ENCODE measurements at places on chromosomes 3 and 15.

- DNase-seq, result no peak
Observed at GRCh38 chr15:101105059-101105891, 146.6 kb downstream of the CHSY1 start.

DNA sequence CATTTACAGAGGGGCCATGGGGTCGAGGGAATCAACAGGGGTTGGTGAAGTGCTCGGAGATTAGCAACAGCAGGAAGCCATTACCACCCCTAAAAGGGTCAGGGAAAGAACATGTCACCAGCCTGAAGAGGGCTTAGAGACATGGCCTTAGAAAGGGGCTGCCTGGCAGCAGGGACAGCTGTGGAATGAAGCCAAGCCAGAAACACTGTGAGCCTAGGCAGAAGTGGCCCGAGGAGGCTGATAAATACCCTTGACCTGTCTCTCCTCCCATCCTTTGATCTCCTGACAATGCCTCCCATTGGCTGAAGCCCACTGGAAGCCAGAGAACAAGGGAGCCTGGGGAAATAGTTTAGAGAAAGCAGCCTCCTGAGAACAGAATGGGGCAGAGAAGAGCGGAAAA is 31.4 kb downstream of the GPD1L start:
- no peak for DNase-seq

GRCh38 chr3:177894081-177894728 is 642.0 kb upstream of the KCNMB2 start:
- no peak for DNase-seq

DNA sequence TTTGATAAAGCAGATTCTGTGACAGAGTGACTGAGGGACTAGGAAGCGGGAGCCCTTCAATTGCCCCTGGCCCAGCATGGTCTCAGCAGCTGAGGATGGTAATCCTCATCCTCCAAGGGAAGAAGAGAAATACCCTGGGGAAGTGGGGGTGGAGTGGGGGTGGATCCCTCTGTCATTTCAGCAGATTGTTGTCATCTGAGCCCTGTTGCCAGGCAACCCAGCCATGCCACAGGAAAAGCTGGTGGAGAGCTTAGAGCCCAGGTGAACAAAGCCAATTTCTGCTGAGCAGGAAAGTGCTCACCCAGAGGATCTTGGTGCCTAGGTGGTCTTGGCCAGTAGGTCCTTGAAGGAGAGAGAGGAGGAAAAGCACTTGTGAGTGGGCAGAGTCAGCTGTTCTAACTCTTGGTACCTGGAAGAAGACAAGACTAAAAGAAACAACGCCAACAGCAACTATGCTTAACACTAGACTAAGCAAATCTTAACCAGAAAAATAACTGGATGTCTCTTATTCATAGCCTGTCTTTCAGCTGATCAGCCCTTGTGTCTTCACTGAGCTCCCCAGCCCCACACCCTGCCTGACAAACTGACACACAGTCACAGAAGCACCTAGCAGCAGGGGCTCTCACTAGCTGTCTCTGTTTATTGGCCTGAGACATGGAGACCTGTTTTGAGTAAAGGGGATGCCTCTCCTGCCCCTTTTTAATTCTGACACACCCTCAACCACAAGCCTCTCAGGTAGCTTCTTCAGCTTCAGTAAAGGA is 40.1 kb upstream of the DCLK3 start:
- DNase-seq, result no peak

DNA sequence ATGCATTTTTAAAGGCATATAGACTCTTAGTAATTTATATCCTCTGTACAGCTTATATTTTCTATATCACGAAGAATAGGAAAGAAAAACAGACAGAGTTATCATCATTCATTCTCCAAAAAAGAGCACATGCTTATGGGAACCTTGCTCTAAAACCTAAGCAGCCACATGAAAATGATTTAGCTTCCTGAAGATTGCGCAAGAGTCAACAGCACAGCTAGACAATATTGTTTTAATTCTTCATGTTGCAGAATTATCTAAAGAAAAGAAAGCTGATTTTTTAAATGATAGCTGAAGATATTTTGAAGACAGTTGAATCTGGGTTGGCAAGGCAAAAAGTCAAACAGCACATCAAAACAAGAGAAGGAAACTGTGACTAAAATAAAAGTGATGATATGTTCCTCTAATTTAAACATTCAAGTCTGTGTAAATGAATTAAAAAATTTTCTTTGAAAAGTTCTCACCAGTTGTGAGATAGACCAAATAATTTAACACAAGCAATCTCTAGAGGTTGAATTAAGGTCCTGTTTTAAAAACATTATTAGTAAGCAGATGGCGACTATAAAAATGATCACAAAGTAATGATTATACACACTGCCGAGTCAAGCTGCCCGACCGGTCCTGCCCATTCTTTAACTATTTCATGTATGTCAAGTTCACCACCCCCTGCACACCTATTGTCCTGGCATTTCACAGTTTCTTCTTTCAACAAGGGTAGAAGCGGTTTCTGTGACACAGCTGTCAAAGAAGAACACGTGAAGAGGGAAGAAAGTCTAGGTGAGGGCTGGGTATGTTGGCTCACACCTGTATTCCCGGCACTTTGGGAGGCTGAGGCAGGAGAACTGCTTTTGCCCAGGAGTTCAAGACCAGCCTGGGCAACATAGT is 74.2 kb upstream of the BHLHE40 start:
- no peak for DNase-seq

DNA sequence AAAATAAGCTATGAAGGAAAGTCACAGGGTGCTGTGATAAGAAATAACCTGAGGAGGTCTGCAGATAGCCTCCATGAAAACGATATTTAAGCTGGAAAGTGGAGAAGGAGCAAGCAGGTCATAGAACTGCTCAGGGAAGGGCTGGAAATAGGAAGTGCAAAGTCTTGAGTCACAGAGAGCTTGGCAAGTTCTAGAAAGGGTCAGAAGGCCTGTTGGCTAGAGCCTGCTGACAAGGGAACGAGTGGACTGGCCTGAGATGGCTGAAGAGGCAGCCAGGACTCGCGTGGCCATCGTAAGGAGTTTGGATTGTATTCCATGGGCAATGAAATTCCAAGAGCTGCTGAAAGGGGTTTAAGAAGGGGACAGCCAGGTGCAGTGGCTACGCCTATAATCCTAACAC is 64.7 kb upstream of the IL12A start:
- no peak for DNase-seq

- no peak for DNase-seq
Observed at GRCh38 chr3:38853011-38853410, 37.0 kb upstream of the SCN10A start.

DNA sequence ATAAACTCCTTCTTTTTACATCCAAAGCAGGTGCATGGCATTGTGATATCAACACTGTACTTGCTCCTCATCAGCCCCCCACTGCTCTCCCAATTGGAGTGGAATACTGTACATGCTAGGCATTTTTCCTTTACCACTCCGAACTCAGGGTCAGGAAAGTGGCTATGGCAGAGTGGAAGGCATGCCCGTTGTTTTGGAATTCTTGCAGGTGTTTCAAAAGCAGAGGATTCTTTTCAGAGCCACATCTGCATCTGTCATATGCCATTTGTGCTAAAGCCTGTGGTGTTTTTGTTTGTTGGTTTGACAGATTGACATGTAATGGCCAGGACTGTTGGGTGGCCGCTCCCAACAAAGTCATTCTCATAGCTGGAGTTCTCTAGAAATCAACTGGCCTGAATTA is 41.7 kb downstream of the SOX2 start:
- DNase-seq, result no peak

DNA sequence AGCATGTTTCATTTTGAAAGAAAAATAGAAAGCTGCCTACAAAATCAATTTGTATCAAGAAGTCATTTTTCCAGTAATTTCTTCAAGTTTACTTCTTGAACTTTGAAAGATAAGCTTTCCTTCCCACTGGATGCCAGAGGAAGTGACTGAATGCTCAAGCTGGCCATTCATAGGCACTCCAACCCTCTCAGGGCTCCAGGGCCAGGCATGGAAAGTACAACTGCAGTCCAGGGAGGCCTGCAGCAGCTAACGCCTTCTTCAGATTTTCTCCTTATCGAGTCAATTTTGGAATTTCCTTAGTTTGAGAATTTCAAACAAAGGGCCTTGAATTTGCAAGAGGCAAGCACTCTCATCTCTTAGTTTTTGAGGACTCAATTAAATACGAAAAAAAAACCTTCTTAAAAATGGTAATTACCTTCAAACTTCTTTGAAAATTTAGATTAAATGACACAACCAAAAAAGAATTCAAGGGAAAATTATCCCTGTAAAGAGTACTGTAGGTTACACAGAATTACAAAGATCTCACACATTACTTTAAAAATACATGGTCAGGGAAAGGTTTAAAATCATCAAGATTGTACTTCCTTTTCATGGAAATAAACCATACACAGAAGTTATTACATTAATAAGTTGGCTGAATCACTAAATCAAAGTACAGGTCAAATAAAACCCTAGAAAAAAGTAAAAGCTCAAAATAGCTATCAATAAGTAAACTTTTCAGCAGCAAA is 2.5 kb downstream of the UBP1 start:
- peak; percentile 10 for DNase-seq

- no peak for DNase-seq
Observed at GRCh38 chr3:127162947-127163645, 29.8 kb upstream of the PRR23E start.

- no peak for DNase-seq
Observed at GRCh38 chr15:70275461-70276138, 177.9 kb upstream of the TLE3 start.

DNA sequence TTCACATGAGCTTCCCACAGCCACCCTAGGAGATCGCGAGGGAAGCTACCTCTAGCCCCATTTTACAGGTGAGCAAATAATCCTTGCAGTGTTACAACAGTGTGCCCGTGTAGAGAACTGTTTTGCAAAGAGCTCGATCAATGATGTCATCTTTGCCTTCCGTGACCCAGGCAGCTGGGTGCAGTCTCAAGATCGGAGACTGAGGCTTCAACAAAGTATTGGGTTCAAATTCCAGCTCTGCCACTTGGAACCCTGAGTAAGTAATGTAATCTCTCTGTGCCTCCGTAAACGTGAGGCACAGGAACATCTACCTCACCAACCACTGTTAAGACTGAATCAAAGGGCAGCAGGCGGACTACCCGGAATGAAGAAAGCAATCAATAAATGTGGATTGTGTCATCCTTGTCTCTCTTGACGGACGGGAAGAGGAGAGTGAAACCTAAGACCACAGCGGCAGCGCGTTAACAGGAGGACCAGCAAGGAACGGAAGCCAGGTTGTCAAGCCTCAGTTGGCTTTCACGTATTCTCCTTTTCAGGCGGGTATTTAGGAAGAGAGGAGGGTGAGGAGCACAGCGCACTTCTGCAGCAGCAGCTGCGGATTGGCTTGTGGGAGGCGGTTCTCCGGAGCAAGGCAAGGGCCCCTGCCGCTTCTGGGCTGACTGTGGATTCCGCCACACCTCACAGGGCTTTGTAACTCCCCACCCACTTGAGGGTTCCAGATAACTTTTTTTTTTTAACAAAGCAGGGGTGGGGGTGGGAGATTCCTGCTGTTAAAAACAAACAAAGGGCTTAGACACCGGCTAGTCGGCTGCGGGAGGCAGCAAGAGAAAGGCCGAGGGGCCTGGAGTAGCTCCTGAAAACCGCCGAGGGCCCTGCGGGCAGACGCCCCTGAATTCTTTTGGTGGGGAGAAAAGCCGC is 1.5 kb upstream of the SMAD3 start:
- DNase-seq, result no peak

DNA sequence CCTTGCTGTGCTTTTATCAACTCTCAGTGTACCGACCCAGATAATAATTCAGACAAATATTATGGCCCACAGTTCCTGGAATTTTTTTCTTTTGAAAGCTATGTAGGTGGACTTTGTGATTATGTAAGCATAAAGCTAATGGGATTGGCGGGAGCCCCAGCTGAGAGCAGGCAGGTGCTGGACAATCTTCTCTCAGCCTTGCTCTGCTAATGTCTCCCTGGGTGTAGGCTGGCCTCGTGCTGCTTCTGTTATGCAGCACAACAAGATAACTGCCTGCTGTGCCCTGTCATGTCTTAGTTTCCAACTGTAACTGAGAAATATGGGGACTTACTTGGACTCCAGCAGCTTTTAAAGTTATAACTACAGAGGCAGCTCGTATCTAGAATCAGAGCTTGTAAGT is 415.0 kb downstream of the PDCD6IP start:
- DNase-seq, result no peak

GRCh38 chr3:13214847-13215472 is 141.7 kb upstream of the IQSEC1 start:
- DNase-seq, result no peak

DNA sequence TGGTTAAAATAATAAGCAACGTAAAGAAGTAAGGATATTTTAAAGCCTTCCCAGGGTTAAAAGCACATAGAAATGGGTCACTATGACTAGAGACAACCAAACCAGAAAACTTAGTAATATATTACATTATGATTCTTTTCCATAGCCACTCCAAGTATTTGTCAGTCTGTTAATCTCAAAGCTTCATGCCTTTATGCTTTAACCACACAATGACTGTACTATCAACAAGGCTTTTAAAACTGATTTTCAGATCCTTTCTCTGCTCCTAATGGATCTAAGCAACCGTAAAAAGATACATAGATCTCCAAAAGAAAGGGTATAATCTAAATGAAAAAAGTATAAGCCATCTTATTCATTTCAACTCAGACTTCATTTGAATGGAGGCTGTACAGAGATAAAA is 14.4 kb downstream of the SECISBP2L start:
- DNase-seq, result no peak

GRCh38 chr3:43866529-43867353 is 176.0 kb downstream of the ABHD5 start:
- DNase-seq, result no peak

- DNase-seq, result peak; percentile 60
Observed at GRCh38 chr15:44501768-44502366, 35.1 kb upstream of the EIF3J start.

Data from natural killer cell (primary cell).